SJSA1 (cell line): ENCODE measurements at places on chromosomes 1 and 21. TPM values are rescaled to one million over a fixed set of nuclear protein-coding genes. Genes with fewer than 3 reads are reported as not detected.

The CFAP126 gene
- total RNA-seq, result not detected in 2 replicates

GRCh38 chr1:6052543-6053205 lies 7.0 kb downstream of the KCNAB2 start:
- no peaks in the 10 kb centered on the region for H3K4me1 ChIP-seq
- H3K4me3 ChIP-seq, result no peak overlapping the region
- H3K36me3 ChIP-seq, result no peaks in the 10 kb centered on the region
- H3K27me3 ChIP-seq, result no peaks in the 10 kb centered on the region

DNA sequence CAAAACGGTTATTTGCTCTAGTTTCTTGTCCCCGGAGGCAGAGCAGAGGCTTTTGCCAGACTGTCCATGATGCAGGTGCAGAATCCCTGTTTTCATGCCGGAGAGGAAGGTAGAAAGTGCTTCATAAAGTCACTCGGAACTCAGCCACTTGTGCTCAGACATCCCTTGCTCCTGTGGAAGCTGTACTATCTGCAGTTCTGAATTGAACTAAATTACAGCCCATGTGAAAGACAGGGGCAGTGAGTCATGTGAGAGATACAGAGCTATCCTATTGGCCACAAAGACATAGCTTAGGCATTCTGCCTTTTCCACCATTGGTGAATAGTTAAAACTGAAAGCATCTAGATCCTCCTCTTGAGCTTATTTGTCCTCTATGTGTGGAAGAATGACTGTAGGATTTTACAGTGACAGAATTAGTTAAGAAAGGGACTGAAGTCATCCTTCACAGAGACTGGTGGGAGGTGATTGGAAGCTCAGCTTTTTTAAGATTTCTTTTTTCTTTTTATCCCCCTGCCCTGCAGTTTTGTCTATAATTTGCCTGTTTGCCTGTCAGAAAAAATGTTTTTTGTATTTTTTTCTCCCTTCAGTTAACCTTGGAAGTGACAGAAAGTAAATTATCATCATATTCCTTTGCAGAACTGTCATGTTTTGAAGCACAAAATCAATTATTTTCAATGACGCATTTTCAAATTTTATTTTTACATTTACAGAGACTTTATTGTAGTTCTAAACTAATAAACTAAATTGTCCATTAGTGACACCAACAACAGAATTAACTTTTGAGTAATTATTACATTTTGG lies 298.6 kb downstream of the PTPRC start:
- peaks cover 15% of the 10 kb centered on the region for H3K4me1 ChIP-seq
- no peaks in the 10 kb centered on the region for H3K27me3 ChIP-seq
- peak overlapping the region; percentile 48 for H3K4me3 ChIP-seq
- H3K27ac ChIP-seq, result peak overlapping the region; percentile 67
- DNase-seq, result peak; percentile 68

The ATP6V0B gene
- 154 and 235 TPM in 2 replicates for total RNA-seq

The GBP6 gene
- total RNA-seq, result not detected in 2 replicates

DNA sequence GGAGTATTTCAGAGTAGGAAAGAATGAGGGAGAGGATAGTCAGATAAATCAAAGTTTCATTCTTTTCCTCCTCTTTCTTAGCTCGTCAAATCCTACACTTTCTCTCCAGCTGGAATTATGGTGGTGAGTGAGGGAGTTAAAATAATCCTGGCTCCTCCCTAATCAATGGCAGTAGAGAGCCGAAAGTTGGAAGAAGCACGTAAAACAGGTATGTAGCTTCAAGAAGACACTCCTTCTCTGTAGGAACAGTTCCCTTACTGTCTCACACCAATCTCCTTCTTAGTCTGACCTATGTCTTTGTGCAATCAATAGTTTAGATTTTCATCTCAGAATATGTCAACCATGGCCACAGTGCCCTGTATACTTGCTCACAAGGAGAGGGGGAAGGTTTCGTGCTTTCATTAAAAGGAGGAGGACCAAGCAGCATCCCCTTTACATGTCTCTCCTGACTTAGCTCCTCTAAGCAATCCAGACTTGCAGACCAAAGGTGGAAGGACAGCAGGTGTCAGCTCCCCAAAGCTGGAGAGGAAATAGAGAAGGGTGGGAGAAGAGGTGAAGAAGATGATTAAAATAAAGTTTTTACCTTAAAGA lies 878 bp downstream of the MINDY1 start:
- no peaks in the 10 kb centered on the region; the same call in 1 of the 2 replicates for H3K36me3 ChIP-seq
- H3K4me3 ChIP-seq, result peak overlapping the region; percentile 35
- no peak overlapping the region for H3K27ac ChIP-seq
- no peaks in the 10 kb centered on the region for H3K27me3 ChIP-seq
- DNase-seq, result no peak
- H3K4me1 ChIP-seq, result peaks cover 32% of the 10 kb centered on the region

GRCh38 chr1:203582568-203582967 lies 44.1 kb upstream of the ATP2B4 start:
- no peaks in the 10 kb centered on the region for H3K36me3 ChIP-seq
- no peak for DNase-seq
- H3K27ac ChIP-seq, result no peak overlapping the region
- H3K4me1 ChIP-seq, result no peaks in the 10 kb centered on the region
- no peak overlapping the region for H3K4me3 ChIP-seq

GRCh38 chr1:47637111-47637685 lies 199.4 kb downstream of the FOXD2 start:
- no peaks in the 10 kb centered on the region for H3K36me3 ChIP-seq
- H3K4me1 ChIP-seq, result no peaks in the 10 kb centered on the region
- H3K27me3 ChIP-seq, result no peaks in the 10 kb centered on the region
- no peak overlapping the region for H3K4me3 ChIP-seq

DNA sequence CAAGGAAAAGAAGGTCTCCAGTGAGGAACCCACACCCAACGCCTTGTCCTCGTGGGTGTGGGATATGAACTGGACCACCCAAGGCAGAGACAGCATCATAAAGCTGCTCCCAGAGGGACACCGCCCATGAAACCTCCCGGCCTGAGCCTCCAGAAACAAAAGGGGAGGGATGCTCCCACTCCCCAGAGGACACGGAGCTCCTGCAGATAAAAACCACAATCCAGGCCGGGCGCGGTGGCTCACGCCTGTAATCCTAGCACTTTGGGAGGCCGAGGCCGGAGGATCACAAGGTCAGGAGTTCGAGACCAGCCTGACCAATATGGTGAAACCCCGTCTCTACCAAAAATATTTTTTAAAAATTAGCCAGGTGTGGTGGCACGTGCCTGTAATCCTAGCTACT lies 66.4 kb downstream of the CHD5 start:
- H3K4me1 ChIP-seq, result peaks cover 35% of the 10 kb centered on the region
- peak overlapping the region; percentile 12; the same call in 1 of the 2 replicates for H3K27ac ChIP-seq
- H3K4me3 ChIP-seq, result no peak overlapping the region
- H3K27me3 ChIP-seq, result no peaks in the 10 kb centered on the region
- no peaks in the 10 kb centered on the region for H3K36me3 ChIP-seq

The OBSCN gene
- 0.06 and 0.87 TPM in 2 replicates for total RNA-seq
